ENCODE measurements at places on chromosomes 2 and 18.
A peak's percentile ranks its signal among the peaks of the same experiment; 100 is the strongest.

GRCh38 chr2:185793532-185794345, 55.1 kb downstream of the FSIP2 start:
- no peak for DNase-seq

DNA sequence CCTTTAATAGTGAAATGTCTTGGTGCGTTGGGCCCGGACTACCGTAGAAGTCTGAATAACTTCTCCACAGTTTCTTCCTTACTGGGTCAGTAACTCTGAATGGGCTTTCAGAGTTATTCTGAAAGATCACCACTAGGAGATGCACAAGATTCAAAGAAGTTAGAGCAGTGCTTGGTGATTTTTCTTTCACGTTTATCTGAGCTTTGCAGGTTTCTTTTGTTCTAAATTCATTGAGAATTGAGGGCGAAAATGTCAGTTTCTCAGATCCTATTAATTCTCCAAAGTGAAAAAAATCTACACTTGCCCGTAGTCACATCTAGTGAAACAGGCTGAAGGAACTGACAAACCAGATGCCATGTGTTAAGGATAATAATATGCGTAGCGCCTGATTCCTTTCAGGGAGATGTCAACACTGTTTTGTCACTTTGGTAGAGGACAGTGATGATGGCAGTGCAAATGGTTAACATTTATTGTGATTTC, 70.1 kb downstream of the QPCT start:
- DNase-seq: no peak

DNA sequence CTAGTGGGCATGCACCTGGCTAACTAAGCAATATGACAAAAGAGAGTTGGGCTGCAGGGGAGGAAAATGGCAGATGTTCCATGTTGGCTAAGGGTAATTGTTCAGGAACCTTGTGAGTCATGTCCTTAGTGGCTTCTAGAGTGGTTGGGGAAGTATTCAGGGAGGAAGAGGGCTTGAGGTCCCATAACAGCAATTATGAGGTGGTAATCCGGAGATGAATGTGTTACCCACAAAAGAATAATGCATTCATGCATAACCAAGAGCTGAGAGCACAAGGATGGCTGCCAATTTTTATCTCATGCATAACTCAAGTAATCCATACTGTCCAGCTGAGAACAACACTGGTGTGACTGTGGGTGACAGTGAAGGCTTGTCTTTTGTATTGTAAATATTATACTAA, 42.9 kb downstream of the TMEFF2 start:
- no peak for DNase-seq

- no peak for DNase-seq
These were observed 133.2 kb downstream of the COL4A4 start for GRCh38 chr2:227030789-227031188.

DNA sequence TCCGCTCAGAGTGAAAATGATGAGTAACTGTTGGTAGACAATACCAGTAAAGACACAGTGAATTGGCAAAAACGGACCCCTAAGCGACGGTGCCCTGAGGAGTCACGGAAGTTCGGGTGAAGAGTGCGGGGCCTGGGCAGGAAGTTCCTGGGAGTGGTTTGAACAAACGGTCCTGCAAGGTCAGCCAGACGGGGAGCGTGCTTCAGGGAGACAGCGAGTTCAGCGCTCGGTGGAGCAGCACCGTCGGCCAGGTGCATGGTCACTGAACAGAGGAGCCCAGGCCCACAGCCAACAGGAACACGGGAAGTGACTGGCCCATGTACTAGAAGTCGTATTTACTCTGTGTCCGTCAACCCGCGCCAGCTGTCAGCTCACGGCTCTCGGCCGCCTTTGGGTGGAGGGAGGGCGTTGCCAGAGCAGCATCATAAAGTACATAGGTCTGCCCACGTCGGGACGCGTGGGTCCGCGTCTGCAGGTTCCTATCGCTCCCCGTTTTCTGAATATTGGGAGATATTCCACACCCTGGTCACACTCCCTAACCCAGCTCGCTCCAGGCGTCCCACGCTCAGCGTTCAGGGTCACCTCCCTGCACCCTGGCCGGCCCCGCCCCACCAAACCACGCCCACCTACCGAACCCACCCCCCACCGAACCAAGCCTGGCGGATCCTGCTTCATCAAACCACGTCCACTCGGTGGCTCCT, 75.6 kb upstream of the UXS1 start:
- DNase-seq: no peak

- DNase-seq: no peak
These were observed 142.3 kb upstream of the ITGA6 start for GRCh38 chr2:172285010-172285621.

DNA sequence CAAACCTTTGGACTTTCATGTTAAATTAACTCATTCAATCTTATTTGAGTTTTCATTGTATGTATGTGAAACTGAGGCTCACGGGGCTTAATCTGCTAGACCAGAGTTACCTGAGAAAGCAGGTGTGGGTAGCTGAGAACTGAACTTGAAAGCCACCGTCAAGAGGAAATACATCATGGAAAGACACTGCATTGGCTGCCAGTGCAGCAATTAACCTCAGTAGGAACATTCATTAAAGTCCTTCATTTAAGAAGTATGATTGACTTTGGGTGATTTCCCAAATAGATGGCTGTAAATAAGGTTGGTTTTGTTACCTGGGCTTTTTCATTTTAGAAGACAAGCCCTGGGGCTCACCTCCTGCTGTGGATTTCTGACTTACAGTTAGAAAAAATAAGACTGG, 36.5 kb upstream of the MGAT5 start:
- no peak for DNase-seq

DNA sequence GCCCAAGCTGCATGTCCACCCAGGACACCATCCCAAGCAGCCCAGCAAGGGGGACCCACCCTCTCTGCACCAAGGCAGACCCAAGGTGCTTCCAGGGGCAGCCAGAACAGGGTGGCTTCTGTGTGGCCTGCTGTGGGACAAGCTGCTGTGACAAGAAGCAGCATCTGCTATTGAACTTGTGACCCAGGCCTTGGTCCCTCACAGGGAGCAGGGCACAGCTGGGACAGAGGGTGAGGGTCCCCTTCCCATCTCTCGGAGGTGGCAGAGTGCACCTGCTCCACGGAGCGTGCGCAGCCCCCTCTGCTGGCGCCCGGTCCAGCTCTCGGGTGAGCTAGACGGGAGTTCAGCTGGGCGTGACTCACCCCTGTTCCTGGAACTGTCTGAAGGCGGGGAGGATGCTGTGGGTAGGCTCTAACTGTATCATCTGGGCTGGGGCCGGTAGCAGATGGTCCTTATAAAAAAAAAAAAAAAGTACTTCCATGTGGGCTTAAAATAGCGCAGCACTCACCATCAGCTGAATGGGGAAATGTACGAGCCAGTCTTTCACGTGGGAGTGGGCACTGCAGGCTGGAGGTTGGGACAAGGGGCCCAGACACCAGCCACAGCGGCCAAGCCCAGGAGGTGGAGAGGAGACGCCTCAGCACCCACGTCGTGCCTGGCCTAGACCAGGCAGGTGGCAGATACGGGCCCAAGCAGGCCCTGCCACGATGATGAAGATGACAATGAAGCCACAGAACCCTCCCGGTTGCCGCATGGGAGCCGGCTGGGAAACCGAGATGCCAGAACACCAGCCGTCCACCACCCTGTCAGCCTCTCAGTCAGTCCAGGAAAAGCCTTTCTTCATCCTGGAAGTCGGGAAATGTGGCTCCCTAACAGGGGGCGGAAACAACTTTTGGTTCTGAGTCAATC, 136.8 kb upstream of the ID2 start:
- peak; percentile 19 for DNase-seq

DNA sequence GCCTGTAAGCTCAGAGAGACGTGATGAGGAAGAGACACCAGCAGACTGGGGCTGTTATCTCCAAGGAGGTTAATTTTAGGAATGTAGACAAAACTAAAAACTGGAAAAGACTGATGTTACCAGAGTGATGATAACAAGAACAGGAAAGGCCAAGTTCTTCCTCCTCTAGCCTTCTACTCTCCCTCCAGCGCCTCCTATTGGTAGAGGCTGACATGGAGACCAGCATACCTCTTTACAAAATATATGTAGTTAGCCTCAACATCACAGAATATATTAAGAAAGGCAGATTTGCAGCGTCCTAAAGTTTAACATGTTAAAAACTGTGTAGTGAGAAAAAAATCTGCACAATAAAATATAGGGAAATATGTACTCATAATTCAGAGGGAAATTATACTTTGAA, 66.0 kb downstream of the TCF4 start:
- no peak for DNase-seq

- DNase-seq: no peak
These were observed 614.2 kb upstream of the REG3G start for GRCh38 chr2:78411303-78411702.

GRCh38 chr2:11396467-11397445, 52.3 kb upstream of the ROCK2 start:
- DNase-seq: no peak

DNA sequence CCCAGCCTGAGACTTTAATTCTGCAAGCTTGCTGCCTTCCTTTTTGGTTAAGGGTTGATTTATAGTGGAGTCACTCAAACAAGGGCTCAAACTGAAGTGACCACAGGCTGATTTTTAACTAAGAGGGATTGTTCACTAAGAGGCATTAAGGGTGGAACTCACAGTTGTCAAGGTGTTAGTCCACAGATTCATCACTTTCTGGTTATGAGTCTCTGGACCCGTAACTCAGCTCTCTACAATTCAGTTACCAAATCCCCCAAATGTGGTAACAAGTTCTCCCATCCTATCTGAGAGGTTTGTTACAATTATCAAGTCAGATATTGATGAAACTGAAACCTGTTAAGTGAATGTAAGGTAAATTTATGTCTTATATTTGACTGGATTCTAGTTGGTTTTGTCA, 185.9 kb upstream of the KLHL14 start:
- DNase-seq: no peak

DNA sequence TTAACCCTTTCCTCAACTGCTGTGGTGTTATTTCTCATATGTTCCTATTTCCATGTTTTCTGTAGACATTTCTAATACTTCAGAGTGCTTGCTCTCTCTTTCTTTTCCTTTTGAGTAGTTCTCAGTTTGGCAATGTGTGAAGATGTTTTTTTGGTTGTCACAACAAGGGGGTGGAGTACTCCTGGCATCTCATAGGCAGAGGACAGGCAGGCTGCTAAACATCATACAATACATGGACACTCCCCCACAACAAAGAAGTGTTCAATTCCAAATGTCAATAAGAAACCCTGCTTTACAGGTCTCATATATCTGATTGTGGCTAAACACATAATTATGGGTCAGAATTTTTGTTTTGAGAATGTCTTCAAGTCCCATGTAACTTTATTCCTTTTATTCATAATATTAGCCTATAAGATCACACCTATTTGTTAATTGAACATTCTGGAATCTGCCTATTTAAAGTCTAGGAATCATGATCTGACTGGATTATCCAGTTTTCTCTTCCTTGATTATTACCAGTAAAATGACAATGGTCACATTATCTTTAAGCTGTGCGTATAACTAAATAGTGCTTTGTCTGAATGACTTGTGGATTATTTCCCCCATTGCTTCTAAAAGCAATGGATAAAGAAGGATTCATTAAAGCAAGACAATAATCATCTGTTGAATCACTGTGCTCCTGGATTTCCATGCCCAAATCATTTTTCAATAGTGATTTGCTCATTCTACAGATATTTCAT, 46.8 kb upstream of the ITPRID2 start:
- DNase-seq: no peak

DNA sequence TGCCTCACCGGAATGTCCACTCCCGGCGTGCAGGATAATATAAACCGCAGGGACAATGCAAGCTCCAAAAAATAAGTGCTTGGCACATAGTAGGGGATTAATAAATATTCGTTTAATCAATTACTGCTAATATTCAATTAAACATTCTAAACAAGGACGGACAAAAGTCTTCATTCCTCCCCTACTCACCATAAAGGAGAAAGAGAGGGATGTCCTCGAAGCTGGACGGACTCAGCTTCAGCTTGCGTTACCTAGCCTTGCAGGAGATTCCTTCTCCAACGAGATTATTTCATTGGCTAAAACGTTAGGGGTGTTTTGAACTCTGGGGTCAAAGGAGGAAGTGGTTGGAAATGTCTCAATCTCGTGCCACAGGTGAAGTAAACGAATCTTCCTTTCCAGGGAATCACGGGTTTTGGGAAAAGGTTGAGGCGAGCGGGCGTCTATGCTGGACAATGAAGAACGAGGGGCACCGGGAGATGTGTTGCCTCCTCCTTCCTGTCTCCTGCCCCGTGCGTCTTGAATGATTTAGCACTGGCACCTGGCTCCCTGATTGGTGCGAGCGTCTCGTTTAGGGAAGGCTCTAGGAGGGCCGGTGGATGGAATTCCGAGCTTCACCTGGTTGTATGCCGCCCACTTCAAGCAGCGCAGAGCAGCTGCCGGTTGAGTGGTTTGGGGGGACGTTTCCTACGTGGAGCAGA, 2.0 kb upstream of the GAD1 start:
- DNase-seq: no peak
